ENCODE measurements at places on chromosomes 16 and 17.

- DNase-seq, result no peak
Measured at GRCh38 chr17:3626831-3627768, 8.9 kb downstream of the SHPK start.

DNA sequence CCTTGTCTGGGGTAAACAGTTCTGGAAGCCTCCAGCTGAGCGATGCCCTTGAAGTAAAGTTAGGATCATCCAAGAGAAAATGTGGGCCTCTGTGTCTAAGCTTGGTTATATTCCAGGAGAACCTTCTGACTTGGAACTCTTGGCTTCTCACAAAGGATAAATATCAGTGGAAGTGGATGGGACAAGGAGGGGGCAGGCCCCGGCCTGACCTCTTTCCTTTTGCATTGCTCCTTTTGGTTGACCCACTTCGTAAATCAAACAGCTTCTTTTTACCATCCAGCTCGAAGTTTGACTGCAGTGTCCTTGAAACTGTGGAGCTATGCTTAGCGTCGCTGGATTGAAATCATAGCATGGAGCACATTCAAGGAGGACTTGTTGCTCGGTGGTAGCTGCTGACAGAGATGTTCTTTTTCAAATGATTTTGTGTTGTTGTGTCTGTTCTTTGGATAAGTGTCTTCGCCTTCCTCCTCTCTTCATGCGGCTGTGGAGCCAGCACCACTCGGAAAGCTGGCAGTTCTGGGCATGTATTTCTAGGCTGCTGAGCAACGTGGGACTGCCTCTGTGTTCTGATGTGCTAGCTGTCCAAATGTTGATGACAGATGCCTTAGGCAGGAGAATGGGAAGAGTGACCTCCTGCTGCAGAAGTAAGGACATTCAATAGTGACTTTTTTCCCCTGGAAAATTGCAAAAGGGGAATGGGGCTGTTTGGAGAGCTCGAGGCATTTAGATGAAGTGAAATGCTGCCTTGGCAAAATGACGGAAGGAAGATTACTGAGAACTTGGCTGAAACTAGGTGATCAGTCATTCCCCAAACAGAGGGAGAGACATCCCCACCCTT lies 4.5 kb downstream of the MINK1 start:
- DNase-seq, result no peak

DNA sequence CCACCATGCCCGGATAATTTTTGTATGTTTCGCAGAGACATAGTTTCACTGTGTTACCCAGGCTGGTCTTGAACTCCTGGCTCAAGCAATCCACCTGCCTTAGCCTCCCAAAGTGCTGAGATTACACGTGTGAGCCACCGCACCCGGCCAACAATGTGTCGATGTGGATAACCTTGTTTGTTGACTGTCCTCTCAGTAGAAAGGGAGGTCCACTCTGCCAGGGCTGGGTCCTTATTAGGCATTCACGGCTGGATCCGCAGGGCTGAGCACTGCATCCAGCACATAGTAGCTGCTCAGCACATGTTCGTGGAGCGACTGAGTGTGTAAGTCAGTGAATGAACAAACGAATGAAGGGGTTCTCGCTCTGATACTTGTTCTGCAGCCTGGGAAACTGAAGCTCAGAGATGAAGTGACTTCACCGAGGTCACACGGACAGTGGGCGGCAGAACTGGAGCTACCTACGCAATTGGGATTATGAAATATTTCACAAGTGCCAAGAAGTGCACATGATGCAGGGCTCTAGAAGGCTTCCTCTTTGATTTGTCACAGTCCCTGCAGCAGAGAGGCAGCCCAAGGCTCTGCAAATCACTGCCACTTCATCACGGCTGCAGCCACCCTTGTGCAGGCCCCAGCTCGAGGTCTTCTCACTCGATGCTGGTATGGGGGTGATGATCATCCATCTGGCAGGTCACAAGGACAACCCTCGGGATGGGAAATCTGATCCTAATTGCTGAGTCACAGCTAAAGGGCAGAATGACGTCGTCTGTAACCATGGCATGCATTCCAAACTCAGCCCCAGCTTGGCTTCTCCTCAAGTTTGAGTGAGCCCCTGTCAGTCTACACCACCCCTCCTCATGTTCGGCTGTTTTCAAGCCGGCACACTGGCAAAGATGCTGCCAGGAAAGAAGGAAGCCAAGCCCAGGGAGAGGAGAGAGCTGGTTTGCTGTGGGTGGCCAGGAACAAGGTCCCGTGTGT lies 28.0 kb upstream of the SNN start:
- DNase-seq, result no peak

DNA sequence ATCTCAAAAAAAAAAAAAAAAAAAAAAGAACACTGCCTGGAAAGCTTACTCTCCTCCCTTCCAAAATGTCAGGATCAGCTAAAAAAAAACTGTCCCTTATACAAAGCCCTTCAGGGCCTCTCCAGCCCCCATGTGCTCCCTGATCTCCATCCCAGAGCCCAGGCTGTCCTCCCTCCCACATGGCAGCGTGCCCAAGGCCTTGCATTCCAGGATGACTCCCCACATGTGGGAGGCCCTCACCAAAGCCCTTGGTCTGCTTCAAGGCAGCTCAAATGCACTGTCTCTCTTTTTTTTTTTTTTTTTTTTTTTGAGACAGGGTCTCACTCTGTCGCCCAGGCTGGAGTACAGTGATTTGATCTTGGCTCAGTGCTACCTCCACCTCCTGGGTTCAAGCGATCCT lies 2.3 kb downstream of the FDXR start:
- DNase-seq, result no peak

DNA sequence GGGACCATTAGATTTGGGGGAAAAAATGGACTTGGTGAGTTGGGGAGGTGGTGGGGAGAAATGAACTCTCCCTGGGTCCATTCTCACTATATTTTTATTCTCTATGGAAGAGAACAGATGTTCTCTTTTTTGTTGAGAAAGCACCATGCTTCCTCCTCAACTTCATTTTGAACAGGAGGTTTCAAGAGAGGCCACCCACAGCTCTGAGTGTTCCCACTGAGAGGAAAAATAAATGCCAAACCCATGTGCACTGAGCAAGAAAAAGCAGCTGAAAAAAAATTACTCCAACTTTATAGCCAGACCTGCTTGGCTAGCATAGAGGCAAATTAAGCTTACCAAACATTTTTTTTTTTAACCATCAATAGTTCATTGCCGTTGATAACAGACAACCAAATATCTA lies 883.6 kb downstream of the KCNJ2 start:
- no peak for DNase-seq

GRCh38 chr17:9026741-9027140 lies 5.4 kb downstream of the NTN1 start:
- no peak for DNase-seq

GRCh38 chr16:22240023-22240710 lies 34.1 kb downstream of the EEF2K start:
- DNase-seq, result peak; percentile 4

- DNase-seq, result no peak
Measured at GRCh38 chr17:15349119-15349518, 7.7 kb upstream of the TEKT3 start.

GRCh38 chr17:66548158-66548557 lies 245.7 kb downstream of the PRKCA start:
- peak; percentile 24 for DNase-seq

- DNase-seq, result no peak
Measured at GRCh38 chr17:38425031-38425430, 3.2 kb upstream of the ARHGAP23 start.

- no peak for DNase-seq
Measured at GRCh38 chr17:15404106-15405057, 63.0 kb upstream of the TEKT3 start.

DNA sequence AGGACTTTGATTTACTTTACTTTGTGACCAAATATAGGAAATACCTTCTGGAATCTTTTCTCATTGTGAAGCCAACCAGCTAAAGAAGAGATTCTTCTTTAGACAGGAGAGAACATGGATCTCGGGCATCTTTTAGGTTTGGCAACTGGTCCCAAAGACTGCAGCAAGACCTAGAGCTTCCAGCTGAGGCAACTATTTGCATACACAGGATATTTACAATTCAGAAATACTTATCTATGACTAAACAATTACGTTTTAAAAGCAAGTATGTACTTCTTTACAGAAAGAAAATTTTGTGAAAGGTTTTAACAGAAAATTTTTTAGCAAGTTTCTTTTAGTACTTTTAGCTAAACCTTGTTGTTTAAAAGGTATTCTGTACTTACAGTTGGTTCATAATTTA lies 106.5 kb downstream of the MAP2K4 start:
- no peak for DNase-seq

- no peak for DNase-seq
Measured at GRCh38 chr16:12811441-12812383, 8.0 kb upstream of the CPPED1 start.

- no peak for DNase-seq
Measured at GRCh38 chr16:80463326-80463725, 77.5 kb upstream of the DYNLRB2 start.

DNA sequence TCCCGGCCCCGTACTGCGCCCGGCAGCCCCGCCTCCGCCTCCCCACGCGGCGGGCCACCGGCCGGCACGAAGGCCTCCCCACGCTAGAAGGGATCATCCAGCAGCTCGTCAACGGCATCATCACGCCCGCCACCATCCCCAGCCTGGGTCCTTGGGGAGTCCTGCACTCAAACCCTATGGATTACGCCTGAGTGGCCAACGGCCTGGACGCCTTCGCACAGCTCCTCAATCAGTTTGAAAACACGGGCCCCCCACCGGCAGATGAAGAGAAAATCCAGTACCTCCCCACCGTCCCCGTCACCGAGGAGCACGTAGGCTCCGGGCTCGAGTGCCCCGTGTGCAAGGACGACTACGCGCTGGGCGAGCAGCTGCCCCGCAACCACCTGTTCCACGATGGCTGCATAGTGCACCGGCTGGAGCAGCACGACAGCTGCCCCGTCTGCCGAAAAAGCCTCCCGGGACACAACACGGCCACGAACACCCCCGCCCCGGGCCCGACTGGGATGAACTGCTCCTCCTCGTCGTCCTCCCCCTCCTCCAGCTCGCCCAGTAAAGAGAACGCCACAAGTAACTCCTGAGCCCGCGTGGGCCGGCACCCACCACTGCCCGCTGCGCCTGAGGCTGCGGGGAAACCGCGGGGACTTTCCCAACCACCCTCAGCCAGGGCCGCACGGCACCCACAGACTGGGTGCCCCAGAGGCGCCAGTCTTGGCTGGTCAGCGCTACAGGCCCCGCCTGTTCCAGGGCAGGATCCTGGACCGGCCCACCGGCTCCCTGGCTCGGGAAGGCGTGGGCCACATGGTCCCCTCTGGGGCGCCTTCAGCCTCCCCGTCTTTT lies 39.0 kb upstream of the AKAP1 start:
- no peak for DNase-seq

DNA sequence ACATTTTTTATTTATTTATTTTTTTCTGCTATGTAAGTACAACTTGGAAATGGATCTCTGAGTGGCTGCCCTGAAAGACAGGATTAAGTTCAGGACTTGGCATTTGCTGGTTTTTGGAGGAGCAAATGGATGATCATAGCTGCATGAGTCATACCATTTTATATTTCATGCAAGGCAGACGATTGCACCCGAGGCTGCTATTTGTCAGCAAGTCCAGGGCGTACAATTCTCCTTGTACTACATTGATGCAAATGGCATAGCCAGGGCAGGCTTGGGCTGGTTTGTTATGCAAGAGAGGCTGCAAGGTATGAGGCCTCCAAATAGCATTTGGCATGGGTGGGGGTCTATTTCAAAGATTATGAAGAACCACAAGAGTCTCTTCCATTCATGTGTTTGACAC lies 81.2 kb upstream of the CACNG3 start:
- no peak for DNase-seq

- no peak for DNase-seq
Measured at GRCh38 chr16:51577621-51578303, 426.7 kb upstream of the SALL1 start.

GRCh38 chr16:84712138-84712671 lies 12.4 kb downstream of the USP10 start:
- DNase-seq, result no peak

- DNase-seq, result no peak
Measured at GRCh38 chr17:82545071-82545462, 25.5 kb downstream of the FOXK2 start.

DNA sequence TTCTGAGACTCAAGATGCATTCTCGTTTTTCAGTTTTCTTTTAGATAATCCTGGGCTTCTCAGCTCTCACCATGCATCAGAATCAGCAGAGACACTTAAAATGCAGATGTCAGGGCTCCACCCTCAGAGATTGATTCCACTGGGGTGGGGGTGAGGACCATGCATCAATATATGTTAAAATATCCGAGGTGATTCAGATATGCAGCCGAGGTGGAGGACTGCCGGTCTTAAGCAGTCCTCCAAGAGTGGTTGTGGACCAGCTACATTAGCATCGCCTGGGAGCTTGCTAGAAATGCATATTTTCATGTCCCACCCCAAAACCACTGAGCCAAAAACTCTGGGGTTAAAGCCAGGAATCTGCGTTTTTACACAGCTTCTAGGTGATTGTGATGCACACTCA lies 501.3 kb downstream of the CDH13 start:
- no peak for DNase-seq

GRCh38 chr17:81337476-81337879 lies 42.4 kb upstream of the SLC38A10 start:
- DNase-seq, result no peak

DNA sequence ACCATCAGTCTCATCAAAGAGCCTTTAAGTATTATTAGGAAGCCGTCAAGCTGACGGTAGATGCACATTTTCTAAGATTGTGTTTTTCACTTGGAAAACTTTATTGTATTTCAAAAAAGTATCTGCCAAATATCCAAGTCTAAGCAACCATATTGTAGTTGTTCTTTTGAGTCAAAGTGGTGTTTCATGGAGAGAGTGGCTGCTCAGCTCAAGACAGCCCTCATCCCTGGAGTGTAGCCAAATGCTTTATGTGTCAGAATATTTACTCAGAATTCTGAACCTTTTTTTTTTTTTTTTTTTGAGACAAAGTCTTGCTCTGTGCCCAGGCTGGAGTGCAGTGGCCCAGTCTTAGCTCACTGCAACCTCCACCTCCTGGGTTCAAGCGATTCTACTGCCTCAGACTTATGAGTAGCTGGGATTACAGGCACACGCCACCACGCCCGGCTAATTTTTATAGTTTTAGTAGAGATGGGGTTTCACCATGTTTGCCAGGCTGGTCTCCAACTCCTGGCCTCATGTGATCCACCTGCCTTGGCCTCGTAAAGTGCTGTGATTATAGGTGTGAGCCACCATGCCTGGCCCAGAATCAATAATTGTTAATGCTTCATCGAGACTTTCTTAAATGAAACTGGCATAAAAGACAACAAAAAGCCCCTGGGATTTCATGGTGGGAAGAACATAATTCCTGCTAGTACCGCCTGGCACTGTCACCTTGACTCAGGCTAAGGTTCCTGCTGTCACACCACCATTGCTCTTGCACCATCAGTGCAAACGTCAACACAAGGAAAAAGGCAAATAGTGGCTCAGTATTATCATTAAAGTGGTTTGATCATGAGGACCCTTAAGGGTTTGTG lies 45.5 kb downstream of the PRKCA start:
- no peak for DNase-seq

GRCh38 chr17:74750327-74751069 lies 2.1 kb downstream of the NHERF1 start:
- DNase-seq, result no peak
